ENCODE measurements at places on chromosomes 5 and 9.

- no peak overlapping the region for H3K27ac ChIP-seq
- no peak for DNase-seq
- H3K4me1 ChIP-seq, result no peaks in the 10 kb centered on the region
- no peaks in the 10 kb centered on the region for H3K27me3 ChIP-seq
Measured at GRCh38 chr9:68416936-68417564, 60.6 kb downstream of the PGM5 start.

- no peaks in the 10 kb centered on the region for H3K4me1 ChIP-seq
- peak; percentile 20 for DNase-seq
- no peak overlapping the region for H3K4me3 ChIP-seq
- H3K27ac ChIP-seq, result peak overlapping the region; percentile 32
Measured at GRCh38 chr5:124207118-124207517, 539.3 kb downstream of the ZNF608 start.

GRCh38 chr9:73141282-73141681 is 10.4 kb upstream of the ANXA1 start:
- H3K27ac ChIP-seq, result peak overlapping the region; percentile 29
- no peak for DNase-seq
- H3K4me3 ChIP-seq, result no peak overlapping the region
- peaks cover 22% of the 10 kb centered on the region for H3K4me1 ChIP-seq

GRCh38 chr9:127938298-127938690 is 640 bp upstream of the DPM2 start:
- H3K4me3 ChIP-seq, result no peak overlapping the region
- no peak for DNase-seq
- H3K27me3 ChIP-seq, result no peaks in the 10 kb centered on the region
- no peaks in the 10 kb centered on the region for H3K36me3 ChIP-seq
- H3K27ac ChIP-seq, result peak overlapping the region; percentile 70

Data from hepatocyte (in vitro differentiated cells).